Fibroblast of villous mesenchyme (primary cell): ENCODE measurements at places on chromosomes 4 and X. TPM values are rescaled to one million over a fixed set of nuclear protein-coding genes. Genes with fewer than 3 reads are reported as not detected.

ADGRL3 gene
- 1.3 and 2.2 TPM in 2 replicates for total RNA-seq

ARHGAP4 gene
- total RNA-seq: 3.0 and 5.2 TPM in 2 replicates

DNA sequence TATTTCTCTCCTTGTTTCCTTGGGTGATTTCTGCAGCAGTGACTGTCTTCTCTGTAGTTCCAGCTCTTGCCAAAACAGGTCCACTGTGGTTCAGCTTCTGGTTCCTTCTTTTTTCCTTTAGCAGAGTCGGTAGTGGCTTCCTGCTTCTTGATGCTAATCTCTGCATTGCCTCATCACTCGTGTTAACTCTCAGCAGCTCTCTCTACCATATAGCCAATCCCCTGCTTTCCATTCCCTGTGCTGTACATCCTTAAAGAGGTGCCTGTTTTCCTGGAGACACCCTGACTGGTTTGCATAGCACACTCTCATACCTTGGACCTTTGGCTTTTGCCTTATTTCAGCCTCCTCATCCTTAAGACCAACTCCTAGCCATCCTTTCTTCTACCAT, 191.2 kb upstream of the LNX1 start:
- peak; percentile 60 for DNase-seq

DNA sequence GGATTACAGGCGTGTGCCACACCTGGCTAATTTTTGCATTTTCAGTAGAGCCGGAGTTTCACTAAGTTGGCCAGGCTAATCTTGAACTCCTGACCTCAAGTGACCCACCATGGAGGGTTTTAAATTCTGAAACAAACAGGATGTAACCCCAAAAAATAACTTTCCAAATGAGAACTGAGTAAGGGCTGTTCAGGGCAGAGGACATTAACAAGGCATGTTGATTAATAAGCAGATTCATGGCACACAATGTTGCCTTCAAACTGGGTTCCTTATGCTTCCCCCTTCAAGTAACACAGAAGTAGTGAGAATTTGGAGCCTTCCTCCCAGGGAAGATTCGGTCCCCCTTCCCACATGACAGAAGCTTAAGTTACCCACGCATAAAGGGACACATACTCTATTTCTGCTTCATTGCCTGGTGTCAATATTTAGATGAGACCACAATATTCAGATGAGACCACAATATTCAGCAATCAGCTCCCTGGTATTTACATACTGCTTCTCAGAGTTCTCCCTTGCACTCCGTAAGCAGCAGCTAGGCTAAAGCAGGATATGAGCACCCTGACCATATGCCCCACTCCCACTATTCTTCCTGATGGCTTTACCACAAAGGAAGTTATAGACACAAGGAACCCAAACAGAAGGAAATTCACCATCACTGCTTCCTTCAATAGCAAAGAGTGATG, 21.4 kb downstream of the GRSF1 start:
- DNase-seq: no peak

DNA sequence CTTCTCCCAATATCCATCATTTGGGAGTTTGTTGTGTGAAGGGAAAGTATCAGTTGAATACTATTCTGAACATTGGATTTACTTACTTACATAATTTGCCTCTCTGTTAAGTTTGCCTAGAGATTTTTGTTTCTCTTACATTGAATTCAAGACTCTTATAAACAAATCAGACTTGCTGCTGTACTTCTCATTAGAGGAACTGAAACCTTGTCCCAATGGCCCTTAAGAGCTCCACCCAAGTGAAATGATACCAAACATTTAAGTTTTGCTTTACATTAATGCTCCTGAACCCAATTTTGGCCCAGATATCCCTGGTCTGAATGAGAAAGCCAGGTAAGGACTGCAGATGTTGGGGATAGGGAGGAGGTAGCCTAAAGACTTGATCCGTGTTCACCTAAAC, 32.0 kb downstream of the HAND2 start:
- DNase-seq: no peak

DNA sequence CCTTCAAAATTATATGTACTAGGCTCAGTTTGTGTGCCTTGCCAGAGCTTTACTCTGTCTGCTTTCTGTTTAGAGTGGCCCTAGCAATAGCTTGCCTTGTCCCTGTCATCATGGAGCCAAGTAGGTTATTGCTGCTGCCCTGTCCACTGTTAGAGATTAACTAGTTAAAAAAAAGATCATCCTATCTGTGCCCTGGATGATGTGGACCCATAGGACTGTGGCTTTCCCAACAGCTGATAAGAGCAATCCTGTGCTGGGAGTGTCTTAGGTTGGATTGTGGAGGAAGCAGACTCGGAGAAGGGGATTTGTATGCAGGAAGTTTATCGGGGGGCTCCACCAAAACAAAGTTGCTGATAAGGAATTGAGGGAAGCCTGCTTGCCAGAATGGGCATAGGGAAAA, 23.8 kb downstream of the PPP1R2C start:
- no peak for DNase-seq
